Bronchial epithelial cell (primary cell): ENCODE measurements at places on chromosomes 7 and 10. TPM values are rescaled to one million over a fixed set of nuclear protein-coding genes. Genes with fewer than 3 reads are reported as not detected.

SPAM1 gene
- not detected in 2 replicates for total RNA-seq

SUN3 gene
- total RNA-seq: 0.51 and 0.79 TPM in 2 replicates

C10orf95 gene
- total RNA-seq: 2.9 and 6.3 TPM in 2 replicates

CAMK2B gene
- 0.13 TPM in 1 of 2 replicates, not detected in the other for total RNA-seq

ZWINT gene
- 2.6 and 6.0 TPM in 2 replicates for total RNA-seq

ADAM12 gene
- total RNA-seq: under 0.01 and 1.8 TPM in 2 replicates

FAM25G gene
- total RNA-seq: 1.4 TPM in 1 of 2 replicates, not detected in the other

PNLIP gene
- total RNA-seq: under 0.01 TPM in 2 replicates
